ENCODE measurements at places on chromosomes 6 and 20. TPM values are rescaled to one million over a fixed set of nuclear protein-coding genes. Genes with fewer than 3 reads are reported as not detected.

- no peak for DNase-seq
Observed at GRCh38 chr6:160765412-160765811, 63.4 kb downstream of the PLG start.

DNA sequence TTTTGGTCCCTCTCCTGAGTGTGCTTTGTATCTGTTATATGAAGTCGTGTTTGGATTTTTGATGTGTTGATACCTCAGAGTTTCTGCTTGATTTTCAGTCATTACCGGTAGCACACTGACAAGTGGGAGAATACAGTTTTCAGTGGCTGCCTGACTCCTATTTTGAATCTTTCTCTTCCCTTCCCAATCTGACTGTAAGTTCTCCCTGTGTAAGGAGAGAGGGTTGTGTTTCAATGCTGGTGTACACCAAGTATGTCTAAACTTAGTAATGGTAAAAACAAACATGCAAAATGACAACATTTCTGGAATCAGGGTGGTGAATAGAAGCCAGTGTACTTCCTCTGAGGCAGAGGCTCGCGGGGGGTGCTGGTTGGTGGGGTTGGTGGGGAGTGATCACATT is 103.4 kb downstream of the HIVEP1 start:
- DNase-seq = no peak

- DNase-seq = no peak
Observed at GRCh38 chr6:162638931-162639574, 88.5 kb downstream of the PRKN start.

DNA sequence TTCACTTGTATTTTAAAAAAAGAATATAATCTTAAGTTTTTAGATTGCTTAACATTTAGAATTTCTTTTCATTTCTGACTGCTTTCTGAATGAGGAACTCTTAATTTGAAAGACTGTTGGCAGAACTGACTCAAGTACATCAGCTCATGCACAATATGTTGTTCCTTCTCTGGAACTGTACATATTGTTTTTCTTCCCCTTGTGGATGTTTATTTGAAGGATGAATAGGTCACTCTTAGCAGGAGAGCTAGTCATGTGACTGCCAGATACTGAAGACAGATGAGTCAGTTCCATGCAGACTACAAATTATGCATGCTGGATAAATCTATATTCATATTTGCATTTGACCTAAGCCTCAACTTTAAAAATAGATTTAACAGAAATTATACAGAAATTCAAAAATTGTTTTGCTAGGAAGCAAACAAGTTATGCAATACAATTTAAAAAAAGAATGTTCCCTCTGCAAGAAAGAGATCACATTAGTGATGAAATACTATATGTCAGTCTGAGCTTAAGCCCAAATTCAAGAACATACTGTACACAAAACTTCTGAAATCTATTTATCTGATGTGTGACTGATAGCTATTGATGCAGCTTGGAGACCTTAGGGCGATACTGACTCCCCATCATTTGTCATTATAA is 1274.9 kb upstream of the GJE1 start:
- peak; percentile 54 for DNase-seq

GRCh38 chr6:34468378-34468892 is 2.6 kb downstream of the PACSIN1 start:
- no peak for DNase-seq

DNA sequence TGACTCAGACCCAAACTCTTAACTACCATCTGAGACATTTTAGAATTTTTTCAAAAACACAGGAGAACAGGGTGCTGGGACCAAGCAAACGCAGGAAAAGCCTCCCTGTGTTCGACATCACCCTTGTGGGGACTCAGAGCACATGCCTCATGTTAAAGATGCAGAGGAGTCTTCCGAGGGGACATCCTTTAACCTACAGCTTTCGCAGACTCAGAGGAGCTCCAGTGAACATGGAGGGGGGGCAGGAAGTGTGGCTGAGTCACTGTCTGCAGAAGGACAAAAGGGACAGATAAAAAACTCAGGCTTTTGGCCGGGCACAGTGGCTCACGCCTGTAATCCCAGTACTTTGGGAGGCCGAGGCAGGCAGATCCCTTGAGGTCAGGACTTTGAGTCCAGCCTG is 15.1 kb downstream of the BMP7 start:
- DNase-seq = no peak

- DNase-seq = no peak
Observed at GRCh38 chr6:53029761-53030160, 34.7 kb upstream of the GSTA4 start.

GRCh38 chr6:148868314-148868713 is 121.5 kb downstream of the UST start:
- DNase-seq = no peak

GRCh38 chr6:41432280-41432679 is 96.9 kb downstream of the NCR2 start:
- DNase-seq = no peak

DNA sequence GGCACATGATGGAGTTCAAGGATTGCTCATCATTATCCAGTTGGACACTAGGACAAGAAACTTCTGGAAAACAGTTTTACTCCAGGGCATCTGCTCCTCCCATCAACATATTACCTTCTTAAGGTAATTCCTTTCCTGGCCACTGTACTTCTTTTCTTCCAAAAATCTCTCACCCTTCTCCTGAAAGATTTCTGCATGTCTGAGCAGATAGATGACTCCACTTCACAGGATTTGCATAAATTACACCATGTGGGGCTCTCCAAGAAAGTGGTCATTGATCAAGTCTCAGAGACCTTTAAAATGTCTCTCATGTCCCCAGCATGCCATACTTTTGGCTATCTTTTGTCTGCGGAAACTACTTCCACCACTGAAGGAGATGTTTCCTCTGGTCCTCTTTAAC is 103.2 kb upstream of the TNFAIP3 start:
- no peak for DNase-seq

DNA sequence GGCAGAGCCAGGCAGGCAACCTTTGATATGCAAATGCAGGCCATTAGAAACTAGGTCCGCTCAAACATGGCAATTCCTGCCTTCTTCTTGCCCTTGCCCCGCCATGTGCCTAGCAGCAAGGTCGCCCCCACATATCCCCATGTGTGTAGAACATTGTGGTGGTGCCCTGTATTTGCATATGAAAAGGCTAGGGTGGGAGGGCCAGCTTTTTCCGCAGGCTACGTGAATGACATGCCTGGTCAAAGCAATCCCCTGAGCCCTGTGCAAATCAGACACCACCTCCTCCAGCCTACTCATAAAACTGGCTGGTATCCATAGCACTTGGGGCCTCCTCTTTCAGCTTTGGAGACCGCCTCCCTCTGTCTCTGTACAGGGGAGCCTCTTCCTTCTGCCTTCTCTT is 31.6 kb downstream of the GSTA2 start:
- no peak for DNase-seq

GRCh38 chr6:96202571-96202970 is 186.8 kb downstream of the FUT9 start:
- no peak for DNase-seq

DNA sequence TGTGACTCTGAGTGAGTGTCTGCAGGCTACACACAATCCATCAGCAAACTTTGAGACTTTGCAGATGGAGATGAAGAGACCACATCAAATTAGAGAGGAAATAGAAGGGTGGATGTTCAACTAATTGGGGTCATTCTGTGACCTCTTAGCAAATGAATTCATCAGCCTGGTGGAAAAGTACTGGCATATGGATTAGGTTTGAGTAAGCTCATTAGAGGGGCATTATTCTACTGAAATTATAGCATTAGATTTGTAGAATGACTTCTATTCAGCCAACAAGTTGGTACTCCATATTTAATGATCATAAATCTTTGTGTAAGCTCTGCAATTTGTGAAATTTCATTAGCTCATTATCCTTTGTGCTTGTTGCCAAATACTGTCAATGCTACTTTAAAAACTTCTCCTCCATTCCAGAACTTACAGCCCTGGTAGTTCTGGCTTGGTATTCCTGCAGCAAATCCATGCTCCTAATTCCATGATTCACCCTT is 63.8 kb downstream of the ADTRP start:
- no peak for DNase-seq

DNA sequence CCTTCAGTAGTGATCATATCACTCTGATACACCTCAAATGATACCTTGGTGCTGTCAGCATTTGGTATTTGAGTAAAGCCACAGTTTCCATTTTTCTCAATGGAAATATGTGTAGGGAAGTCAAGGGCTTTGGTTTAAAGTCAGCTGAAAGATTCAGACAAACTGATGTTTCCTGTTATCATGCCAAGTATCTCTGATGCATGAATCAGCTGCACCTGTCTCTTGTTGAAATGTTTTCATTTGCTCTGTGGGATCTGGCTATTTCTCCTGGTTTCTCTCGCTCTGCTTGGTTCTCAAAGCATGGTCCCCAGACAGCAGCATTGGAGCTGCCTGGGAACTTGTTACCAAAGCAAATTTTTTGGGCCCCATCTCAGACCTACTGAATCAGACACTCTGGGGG is 23.5 kb downstream of the ZFP64 start:
- DNase-seq = no peak

DNA sequence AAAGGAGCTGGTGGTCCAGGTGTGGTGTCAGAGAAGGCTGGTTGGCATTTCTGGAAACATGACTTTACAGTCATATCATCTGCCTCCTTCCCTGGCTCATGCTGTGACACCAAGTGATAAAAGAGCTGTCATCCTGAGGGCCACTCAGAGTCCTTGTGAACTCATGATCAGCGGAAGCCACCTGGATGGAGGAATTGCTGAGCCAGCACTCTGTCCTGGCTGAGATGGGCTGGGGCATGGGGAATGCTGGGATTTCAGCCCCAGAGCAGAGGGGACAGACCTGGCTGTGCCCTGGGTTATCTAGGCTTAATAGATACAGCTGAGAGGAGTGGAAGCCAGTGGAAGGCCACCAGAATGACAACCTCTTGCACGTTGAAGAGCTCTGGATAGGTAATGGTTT is 214.3 kb downstream of the DHX35 start:
- no peak for DNase-seq

DNA sequence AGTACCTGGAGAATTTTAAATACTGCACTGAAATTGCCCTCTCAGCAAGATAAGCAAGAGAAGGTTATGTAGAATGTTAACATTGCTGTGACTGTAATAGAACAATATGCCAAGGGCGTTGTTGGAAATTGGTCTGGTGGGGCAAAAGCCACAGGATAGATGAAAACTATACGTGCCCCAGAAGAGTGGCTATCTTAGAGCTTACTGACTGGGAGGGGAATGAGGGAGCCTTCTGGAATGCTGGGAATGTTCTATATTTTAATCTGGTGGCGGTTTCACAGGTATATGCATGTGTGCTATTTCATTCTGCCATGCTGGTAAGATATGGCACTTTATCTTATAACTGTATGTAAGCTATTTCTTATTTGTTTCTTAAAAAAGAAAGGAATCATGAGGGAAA is 35.2 kb upstream of the YWHAB start:
- DNase-seq = no peak

- DNase-seq = no peak
Observed at GRCh38 chr6:139500977-139501376, 126.5 kb upstream of the CITED2 start.

DNA sequence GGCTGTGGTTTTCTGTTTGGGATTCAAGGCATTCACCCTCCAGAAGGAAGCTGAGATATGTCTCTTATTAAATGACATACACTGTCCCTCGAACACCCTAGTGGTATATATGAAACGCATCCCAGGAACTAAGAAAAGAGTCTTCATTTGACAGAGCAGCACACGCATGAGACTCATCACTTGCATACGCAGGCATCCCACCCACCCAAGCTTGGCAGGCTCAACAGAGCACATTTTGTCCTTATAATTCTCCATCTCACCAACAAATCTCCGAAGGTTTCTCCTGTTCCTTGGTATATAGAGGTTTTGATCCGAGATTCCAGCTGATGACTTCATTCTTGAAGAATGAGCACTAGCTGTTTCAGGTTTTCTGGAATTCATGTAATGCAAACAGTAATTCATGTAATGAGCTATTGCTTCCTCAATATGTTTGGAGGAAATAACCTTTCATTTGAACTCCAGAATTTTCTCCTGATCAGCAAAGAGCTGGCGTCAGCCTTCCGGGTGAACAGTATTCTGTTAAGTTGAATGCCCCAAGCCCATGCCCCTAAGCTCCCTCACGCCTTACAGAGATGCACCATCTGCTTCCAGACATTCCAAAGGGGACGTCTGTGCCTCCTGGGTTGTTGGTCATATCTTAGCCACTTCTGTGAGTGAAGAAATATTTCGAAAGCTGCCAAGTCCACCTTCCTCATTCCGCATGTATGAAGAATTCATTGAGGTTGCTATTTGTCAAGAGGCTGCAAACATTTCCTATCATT is 66.0 kb upstream of the CDH4 start:
- DNase-seq = no peak

- DNase-seq = no peak
Observed at GRCh38 chr6:84249724-84250123, 22.3 kb upstream of the CEP162 start.

Gene TGM2
- 125 TPM for polyA plus RNA-seq

Gene KCNG1
- 1.3 TPM for polyA plus RNA-seq

Gene HRH3
- polyA plus RNA-seq = not detected

Gene POM121L2
- polyA plus RNA-seq = not detected

Gene FAM184A
- polyA plus RNA-seq = 74.7 TPM

Gene DNAH8
- polyA plus RNA-seq = 0.16 TPM
